DND-41 (cell line): ENCODE measurements at places on chromosomes 4 and X.

- no peaks in the 10 kb centered on the region for H3K27me3 ChIP-seq
- no peak overlapping the region for H3K27ac ChIP-seq
- DNase-seq: no peak
- no peak overlapping the region for H3K4me3 ChIP-seq
These were observed 335.9 kb upstream of the AR start for GRCh38 chrX:67207912-67208311.

- H3K27ac ChIP-seq: no peak overlapping the region
- H3K4me3 ChIP-seq: no peak overlapping the region
- no peaks in the 10 kb centered on the region for H3K4me1 ChIP-seq
- peak; percentile 17 for DNase-seq
- H3K27me3 ChIP-seq: no peaks in the 10 kb centered on the region
These were observed 35.3 kb upstream of the WAS start for GRCh38 chrX:48648336-48648751.

DNA sequence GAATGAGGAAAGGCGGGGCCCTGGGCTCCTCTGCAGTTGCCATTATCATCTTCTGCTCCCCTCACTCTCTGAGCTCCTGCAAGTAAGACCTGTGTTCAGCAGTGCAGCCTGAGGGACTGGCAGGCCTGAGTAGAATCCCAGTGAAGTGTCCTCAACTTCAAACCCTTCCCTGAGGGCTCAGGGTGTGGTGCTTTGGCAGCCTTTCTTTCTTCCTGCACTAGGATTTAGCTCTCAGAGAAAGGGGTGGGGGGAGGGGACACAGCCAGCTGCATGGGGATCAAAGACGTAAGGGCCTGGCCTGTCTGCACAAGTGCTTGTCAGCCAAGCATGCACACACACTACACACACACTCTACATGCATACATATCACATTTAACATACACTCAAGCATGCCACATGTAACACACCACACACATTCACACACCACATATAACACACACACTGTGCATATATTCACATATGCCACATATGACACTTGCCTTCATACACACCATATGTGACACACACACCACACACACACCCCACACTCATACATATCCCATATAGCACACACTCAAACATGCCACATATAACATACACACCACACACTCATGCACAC, 223.4 kb upstream of the RPL34 start:
- no peak overlapping the region for H3K4me3 ChIP-seq
- H3K27ac ChIP-seq: peak overlapping the region; percentile 52
- H3K27me3 ChIP-seq: no peaks in the 10 kb centered on the region

GRCh38 chr4:86934147-86934770, 552 bp upstream of the AFF1 start:
- H3K27ac ChIP-seq: peak overlapping the region; percentile 80
- peaks cover 45% of the 10 kb centered on the region for H3K4me1 ChIP-seq
- H3K27me3 ChIP-seq: no peaks in the 10 kb centered on the region
- peak overlapping the region; percentile 77 for H3K4me3 ChIP-seq
- DNase-seq: peak; percentile 30
- H3K36me3 ChIP-seq: no peaks in the 10 kb centered on the region; the same call in 1 of the 2 replicates

DNA sequence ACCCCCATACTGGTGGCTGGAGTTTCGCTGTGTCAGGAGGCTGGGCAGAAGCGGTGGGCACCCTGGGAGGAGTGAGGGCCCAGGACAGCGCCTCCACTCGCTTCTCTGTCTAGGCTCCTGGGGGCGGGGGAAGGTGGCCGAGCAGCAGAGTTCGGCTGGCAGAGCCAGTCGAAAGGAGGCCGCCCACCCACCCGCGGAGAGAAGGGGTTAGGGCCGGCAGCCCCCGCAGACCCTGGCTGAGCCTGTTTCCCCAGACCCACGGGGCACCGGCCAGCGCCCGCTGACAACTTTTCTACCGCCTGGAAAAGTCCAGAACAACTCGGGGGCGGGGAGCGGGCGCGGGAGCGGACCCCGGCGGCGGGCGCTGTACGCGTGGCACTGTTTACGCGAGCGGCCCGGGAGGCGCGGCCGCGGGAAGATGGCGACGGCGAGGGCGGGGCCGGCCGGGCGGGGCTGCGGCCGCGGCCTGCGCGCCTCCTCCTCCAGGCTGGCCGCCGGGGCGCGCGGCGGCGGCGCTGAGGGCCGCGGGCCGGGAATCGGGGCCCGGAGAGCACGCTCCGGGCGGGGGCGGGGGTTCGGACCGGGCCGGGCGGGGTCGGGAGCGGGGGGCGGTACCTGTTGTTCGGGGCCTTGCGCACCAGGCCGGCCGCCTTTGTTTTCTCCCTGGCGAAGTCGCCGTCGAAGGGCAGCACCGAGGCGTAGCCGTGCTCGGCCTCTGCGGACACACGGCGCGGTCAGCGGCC, 628 bp downstream of the MXD4 start:
- H3K36me3 ChIP-seq: peaks cover 40% of the 10 kb centered on the region
- H3K4me3 ChIP-seq: peak overlapping the region; percentile 55; the same call in 1 of the 2 replicates
- peak; percentile 57 for DNase-seq
- H3K27ac ChIP-seq: peak overlapping the region; percentile 67
- peaks cover 37% of the 10 kb centered on the region for H3K4me1 ChIP-seq
